Osteoblast (primary cell): ENCODE measurements at places on chromosomes 3 and 15. TPM values are rescaled to one million over a fixed set of nuclear protein-coding genes. Genes with fewer than 3 reads are reported as not detected.

Gene DUOX2
- total RNA-seq: under 0.01 TPM in 1 of 2 replicates, not detected in the other

Gene PLSCR5
- not detected in 2 replicates for total RNA-seq

Gene TGM4
- not detected in 2 replicates for total RNA-seq

Gene ISLR
- total RNA-seq: 77.5 and 106 TPM in 2 replicates

Gene RPL15
- total RNA-seq: 1,871 and 2,086 TPM in 2 replicates

Gene CFAP20DC
- total RNA-seq: 2.2 and 4.7 TPM in 2 replicates

Gene GRK7
- total RNA-seq: not detected in 2 replicates

Gene ADGRG7
- total RNA-seq: not detected in 2 replicates

Gene SETMAR
- total RNA-seq: 11.9 and 13.0 TPM in 2 replicates

Gene ALPK3
- total RNA-seq: 0.36 and 0.59 TPM in 2 replicates

Gene ZBED2
- total RNA-seq: under 0.01 TPM in 1 of 2 replicates, not detected in the other

Gene CCDC54
- not detected in 2 replicates for total RNA-seq

Gene FHIT
- total RNA-seq: 2.4 and 3.3 TPM in 2 replicates

Gene DUOXA1
- total RNA-seq: 0.29 and 0.36 TPM in 2 replicates

Gene IGSF11
- under 0.01 and 0.36 TPM in 2 replicates for total RNA-seq

Gene LYZL4
- total RNA-seq: not detected in 2 replicates

Gene ATP13A5
- not detected in 2 replicates for total RNA-seq

- peak; percentile 73 for DNase-seq
These were observed 290.0 kb downstream of the TLE3 start for GRCh38 chr15:69807721-69808120.

- no peak for DNase-seq
These were observed 355.5 kb downstream of the EDEM1 start for GRCh38 chr3:5543047-5543446.

DNA sequence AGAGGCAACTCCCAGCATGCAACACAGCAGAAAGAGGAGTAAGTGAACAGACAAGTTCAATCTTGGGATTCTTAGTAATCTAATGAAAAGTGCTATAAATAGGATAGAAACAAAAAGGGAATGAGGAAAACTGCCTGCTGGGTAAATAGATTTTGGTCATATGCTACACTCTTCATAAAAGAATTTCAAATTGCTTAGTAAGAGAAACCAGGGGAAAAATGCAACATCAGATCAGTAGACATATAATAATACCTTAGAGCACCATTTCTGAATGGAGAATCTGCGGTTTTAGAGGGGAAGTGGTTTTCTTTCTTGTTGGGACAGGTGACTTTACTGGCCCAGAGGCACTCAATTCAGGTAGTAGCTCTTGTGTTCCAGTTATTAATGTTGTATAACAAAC lies 13.4 kb upstream of the TBC1D5 start:
- no peak for DNase-seq

DNA sequence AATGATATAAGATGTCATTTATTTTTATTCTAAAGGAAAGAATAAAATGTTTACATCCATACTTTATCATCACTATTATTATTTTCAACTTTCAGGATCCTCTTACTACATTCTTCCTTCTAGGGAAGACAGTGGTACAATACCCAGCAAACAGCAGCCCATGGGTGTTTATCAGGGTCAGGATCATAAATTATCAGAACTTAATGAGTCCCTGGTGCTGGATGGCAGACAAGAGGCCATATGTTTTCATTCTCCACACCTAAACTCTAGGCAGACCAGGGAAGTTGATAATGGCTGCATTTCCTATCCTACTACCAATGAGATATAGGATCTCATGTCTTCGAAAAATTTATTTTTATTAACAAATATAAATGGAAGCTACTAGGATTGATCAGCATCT lies 127.7 kb downstream of the SAMMSON start:
- no peak for DNase-seq

GRCh38 chr3:194787650-194788049 lies 102.0 kb downstream of the FAM43A start:
- DNase-seq: no peak

GRCh38 chr15:60371175-60372051 lies 26.4 kb downstream of the ANXA2 start:
- DNase-seq: peak; percentile 97

GRCh38 chr15:50828610-50829206 lies 63.2 kb upstream of the SPPL2A start:
- peak; percentile 96 for DNase-seq

DNA sequence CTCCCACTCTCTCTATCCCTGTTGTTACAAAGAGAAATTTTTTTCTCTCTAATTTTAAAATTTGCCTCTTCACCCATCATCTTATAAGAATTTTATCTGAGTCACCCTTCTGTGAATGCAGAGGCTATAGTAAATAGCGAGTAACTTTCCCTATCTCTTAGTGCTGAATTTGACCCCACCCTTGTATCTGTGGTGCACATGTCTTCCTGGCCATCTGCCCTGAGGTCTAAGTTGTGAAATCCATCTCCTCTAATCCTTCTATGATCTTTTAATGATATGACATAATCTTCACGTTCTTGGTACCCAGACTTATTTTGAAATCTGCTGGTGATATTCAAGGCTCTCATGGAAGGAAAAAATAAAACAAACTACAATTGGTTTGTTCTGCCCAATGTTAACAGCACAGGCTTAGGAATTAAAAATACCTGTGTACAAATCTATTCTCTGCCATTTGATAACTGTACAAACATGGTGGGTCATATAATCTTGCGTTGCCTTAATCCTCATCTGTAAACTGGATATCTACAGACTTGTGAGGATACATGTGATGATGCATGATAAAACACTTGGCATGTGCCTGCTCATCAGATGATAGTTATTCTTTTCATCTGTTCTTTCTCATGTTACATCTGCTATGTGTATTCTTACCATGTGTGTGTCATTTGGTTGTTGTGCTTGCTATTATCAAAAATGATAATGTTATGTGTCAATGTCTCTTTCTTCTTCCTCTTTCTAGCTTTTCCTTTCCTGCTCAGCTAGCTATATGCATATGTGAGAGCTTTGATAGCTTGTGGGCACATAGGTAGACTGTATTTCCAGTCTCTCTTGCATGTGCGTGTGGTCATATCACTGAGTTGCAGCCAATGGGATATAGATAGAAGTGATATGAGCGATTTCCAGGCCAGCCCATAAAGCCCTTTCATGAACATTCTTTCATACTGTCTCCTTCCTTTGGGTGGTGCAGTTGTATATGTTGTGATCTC lies 13.7 kb upstream of the CCR3 start:
- DNase-seq: peak; percentile 21

DNA sequence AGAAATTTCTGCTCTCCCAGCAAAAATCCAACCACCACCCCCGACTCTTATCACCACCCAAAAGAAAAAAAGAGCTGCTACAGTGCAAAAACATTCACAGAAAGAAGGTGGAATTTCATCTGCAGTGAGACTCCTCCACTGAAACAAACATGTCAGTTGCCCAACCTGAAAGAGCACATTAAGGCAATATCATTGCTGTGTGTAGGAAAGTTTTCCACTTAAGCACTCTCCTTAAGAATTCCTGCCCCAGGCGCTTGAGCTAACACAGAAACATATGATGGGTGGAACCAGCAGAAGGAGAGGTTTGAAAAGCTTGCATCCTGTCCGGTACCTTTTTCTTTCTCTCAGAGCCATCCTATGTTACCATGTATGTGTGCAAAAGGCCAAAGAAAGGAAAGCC lies 200.8 kb upstream of the GADL1 start:
- no peak for DNase-seq

GRCh38 chr3:192060160-192060781 lies 599.3 kb downstream of the PYDC2 start:
- DNase-seq: no peak

GRCh38 chr3:69443457-69443920 lies 57.6 kb upstream of the FRMD4B start:
- DNase-seq: no peak

DNA sequence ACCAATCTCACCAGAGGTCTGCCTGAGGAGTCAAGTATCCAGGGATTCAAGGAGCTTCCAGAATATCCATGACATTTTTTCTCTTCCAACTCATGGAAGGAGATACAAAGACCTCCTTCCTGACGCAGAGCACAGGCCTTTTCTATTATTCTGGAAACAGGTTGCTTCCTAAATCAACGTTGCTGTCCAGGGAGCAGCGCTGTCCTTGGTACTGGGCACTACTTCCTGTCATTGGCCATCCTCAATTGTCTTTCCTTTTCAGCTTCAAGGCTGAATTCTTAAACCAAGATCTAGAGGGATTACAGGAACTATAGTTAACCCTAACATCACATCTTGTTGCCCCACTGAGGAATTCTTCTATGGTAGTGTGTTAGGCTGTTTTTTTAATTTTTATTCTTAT lies 50.4 kb upstream of the TBC1D21 start:
- no peak for DNase-seq

DNA sequence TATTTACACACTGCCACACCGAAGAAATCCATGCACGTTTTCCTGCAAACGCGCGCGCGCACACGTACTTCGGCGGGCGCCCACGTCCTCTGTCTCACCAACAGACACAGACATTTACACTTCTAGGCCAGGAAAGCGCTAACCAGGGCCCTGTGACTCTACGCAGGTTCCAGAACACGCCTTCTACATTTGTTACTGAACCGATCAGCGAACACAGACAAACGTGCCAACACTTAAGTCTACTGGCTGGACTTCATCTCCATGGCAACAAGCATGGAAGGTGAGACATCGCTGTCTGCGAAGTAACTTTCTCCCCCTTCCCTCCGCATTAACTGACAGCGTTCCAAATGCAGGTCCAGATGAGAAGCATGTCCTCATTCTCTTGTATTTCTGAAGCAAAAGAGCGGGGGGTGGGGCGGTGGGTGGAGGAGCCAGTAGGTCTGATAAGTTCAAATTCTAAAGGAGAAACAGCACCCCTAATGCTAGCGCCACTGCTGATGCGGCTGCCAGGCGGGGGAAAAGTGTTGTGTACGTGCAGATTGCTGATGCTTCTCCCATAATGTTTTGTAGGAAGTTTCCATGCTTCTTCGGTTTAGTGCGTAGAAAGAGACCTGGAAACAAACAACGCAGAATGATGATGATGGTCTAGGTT lies at the start of gene CTXN2:
Gene CTXN2 (plus strand): TSS at position 92 of the 652 bp plus-strand sequence. CDS start 9,636 bp downstream, outside the sequence.
- DNase-seq: no peak

DNA sequence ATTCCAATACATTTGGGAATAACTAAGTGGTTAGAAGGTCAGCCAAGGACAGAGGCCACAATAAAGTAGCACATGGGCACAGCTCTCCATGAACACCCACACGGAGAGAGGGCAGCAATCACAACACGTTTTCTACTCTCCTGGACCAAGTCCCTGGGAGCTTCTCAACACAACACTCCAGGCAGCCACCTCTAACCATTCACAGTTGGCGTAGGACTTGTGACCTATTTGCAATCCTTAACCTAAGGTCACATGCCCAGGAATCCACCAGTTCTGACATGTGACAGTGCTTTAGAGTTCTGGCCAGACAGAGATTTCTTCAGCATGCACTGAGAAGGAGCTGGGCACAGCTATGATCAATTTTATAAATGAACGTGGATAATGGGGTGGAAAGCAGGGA lies 280.8 kb downstream of the SHQ1 start:
- DNase-seq: no peak

DNA sequence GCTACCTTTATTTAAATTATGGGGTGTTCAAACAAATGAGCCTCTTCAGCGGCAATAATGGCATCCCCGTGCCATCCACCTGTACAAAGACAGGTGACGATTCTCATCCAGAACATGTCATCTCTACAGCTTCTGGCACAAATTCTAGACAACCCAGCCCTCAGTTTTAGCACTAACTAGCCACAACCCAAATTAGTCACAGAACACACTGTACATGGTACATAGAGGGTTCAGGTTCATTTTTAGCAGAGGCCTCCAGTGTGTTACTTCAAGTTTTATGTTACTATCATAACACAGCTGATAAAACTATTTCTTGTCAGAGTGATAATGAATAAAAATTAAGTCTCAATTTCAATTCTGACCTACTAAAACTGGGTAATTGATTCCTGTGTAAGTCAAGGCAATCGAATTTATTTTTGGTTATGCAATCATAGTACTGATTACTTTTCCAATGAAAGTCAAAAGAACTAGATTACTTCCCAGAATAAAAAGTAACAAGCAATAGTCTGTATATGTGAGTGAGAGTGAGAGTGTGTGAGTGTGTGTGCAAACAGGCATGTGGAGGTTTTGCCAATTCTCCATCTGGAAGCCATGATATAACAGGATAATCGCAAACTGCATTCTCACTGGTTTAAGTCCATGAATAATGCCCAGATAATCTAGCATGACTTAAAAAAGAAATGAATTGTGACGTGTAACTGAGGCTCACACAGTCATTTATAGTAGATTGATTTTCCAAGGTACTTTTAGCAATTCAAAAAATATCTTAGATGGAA lies 37.4 kb downstream of the SHQ1 start:
- DNase-seq: no peak

GRCh38 chr15:29785642-29786041 lies 36.6 kb downstream of the TJP1 start:
- no peak for DNase-seq

DNA sequence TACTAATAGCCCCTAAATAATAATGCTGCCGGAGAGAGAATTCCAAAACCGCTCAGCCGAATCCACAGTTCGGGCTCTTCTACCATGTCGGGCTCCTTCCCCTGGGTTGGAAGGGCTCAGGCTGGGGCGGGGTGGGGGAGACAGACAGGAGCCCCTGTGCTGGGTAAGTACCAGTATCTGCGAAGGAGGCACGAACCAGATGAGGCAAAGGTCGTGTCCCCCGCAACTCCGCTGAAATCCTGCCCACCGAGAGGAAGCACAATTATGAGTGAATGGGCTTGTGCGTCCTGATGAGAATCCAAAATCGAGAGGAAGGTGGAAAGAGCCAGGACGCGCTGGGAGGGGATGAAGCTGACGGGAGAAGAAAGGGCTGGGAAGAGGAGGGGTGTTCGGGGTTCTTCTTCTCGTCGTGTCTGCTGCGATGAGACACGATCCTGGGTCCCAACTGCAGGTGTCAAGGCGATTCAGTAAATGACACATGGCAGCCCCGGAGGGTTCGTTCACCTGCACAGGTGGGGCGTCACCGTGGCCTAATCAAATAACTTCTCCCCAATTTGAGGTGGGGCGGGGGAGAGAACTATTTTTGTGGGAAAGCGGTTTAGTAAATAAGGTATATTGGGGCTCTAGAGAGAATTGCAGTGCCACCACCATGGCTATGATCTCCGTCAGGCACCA lies 707 bp upstream of the FAM81A start:
- DNase-seq: peak; percentile 37

GRCh38 chr15:25772500-25772899 lies 90.6 kb downstream of the ATP10A start:
- peak; percentile 17 for DNase-seq

GRCh38 chr3:183924543-183924942 lies 39.9 kb upstream of the PARL start:
- DNase-seq: no peak

DNA sequence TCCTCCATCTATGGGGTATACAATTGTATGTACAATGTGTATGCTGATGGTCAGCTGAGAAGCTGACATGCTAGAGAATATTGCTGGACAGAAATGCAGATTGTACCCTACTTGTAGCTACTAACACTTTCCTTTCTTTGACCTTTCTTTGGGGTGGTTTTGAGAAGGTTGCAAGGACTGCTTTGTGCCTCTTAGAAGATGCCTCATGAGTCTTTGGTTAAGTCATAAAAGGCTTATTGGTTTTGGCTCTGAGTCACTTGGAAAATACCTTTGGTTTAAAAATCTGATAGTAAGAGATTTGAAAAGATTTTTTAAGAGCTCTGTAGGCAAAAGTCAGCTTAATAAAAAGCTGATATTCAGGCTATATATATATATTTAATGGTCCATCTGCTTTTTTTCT lies 71.5 kb downstream of the ZMAT3 start:
- no peak for DNase-seq

GRCh38 chr3:140723576-140723975 lies 45.7 kb downstream of the TRIM42 start:
- DNase-seq: no peak
